ENCODE measurements at places on chromosomes 3 and 15.

- DNase-seq: no peak
Observed at GRCh38 chr3:21919383-21919782, 168.4 kb upstream of the ZNF385D start.

DNA sequence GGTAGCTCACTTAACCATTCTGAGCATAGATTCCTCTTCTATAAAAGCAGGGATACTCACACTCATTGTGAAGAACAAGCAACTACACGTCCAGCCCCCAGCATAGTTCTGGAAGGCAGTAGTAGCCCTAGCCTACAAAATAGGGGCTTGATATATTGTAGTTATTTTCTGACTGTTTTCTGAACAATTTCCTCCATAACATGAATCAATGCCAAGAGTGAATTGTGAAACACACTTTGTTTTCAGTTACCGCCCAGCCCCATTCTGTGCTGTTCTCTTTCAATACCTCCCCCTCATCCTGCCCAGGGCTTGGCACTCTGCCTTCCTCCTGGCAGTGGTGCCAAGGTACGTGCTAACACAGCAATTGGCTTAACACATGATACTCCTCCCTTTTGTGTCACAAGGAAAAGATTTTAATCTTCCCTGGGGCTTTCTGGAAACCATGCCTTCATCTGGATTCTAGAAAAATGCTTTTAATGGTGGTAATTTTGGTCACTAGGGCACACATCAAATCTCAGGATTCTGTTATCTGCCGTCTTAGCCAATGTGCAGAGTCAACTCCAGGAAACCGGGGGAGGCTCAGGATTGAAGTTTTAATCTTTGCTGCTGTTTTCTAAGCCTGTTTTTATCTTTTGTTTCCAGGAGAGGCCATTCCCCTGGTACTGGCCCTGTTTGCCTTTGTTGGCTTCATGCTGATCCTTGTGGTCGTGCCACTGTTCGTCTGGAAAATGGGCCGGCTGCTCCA lies 37.2 kb downstream of the IL20RB start:
- peak; percentile 32 for DNase-seq

- no peak for DNase-seq
Observed at GRCh38 chr3:14166877-14167603, 11.4 kb downstream of the XPC start.

DNA sequence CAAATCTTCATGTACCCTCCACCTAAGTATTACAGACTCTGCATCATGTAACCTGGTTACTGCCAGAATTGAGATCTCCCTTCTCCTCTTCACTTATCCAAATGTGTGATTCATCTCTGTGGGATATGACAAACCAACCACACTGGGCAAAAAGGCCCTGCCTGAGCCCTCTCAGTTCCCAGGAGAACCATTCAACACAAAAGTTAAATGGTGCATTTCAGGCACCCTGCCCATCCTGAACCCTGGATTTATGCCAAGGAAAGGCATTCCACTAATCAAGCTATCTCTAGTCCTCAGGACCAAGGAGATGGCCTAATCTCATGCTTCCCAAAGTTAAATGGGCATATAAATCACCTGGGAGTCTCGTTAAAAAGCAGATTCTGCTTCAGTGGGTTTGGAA lies 108.5 kb downstream of the TNIK start:
- no peak for DNase-seq

DNA sequence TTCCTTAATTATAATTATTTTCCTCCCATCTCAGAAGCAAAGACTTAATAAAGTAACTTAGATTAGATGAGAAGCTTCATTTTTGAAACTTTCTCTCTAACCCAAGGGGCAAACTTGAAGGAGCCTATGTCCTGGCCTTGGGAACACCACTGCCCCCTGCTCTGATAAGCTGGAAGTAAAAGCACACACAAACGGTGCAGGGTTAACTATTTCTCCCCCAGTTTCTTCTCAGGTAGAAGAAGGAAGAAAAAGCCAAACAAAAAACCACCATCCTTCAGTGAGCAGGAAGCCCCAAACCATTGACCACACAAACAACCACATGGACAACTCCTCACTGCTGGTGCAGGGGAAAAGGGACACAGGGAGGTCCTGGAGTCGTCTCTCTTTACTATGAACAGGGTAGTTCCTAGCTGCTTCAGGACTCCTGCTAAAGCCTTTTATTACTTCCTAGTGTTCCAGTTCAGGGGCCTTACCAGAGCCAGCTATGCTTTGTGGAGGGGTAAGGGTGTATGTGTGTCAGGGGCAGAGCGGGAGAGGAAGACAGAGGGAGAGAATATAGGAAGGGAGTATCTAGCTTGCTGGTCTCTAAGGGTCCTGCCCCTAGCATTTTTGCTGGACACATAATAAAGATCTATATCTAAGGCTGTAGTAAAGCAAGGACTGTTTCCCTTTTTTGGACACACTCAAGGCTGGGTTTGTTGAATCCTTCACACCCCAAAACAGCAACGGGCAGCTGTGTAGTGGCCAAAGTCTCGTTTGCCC lies 94.0 kb upstream of the UMPS start:
- DNase-seq: peak; percentile 29
